HT-29 (cell line): ENCODE measurements at places on chromosomes 11 and 22. TPM values are rescaled to one million over a fixed set of nuclear protein-coding genes. Genes with fewer than 3 reads are reported as not detected.

CD3D gene
- not detected in 2 replicates for total RNA-seq

PCNX3 gene
- 87.6 and 102 TPM in 2 replicates for total RNA-seq

DNA sequence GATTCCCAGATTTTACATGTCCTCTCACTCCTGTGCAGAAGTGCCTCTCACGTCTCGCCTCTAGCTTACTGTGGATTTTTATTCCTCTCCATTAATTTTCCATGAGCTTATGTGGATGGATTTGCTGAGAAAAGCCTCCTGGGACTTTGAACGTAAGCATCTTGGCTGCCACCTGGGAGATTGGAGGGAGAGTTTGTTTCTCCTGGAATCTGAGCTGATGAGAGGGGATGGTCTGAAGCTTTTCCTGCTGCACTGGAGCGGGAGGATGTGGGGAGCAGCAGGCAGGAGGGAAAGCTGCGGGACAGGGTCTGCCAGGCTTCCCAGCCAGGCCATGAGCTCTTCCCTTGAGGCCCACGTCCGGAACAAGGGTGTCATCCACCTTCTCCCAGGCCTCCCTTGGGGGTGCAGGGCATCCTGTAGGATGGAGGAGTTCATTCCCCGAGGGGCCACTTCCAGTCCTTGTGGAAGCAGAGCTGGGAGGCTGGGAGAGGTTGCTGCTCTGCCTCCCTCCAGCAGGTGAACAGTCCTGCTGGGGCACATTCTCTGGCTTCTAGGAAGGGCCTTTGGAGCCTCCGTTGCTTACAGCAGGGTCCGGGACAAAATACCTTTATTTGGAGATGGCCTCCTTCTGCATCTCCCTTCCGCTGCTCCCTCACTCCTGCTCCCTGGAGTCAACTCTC is 3.6 kb upstream of the SHANK2 start:
- DNase-seq, result no peak

- DNase-seq, result no peak
Observed at GRCh38 chr22:17172029-17172833, 13.2 kb upstream of the HDHD5 start.

DNA sequence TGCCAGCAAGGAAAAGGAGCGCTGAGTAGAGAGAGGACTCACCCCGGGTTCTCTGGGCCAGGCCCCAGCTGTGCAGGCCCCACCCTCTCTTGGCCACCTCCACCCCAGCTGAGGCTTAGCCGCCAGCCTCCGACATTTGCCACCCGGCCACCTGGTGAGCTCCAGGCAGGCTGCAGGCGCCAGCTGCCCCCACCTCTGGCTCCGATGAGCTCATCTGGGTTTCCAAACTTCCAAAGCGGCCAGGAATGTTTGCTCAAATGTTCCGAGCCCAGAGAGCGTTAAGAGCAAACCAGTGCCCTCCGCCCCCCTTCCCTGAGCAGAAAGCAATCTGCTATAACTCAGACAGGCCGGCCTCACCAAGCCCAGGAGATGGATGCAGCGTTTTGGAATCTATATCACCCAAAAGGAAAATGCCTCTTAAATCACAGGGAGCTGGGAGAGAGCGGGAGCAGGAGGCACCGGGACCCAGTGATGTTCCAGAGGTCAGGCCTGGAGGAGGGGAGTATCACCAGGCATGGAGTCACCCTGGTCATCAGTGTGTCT is 9.1 kb upstream of the MN1 start:
- no peak for DNase-seq

GRCh38 chr22:49004484-49005399 is 822.9 kb downstream of the BRD1 start:
- DNase-seq, result no peak

DNA sequence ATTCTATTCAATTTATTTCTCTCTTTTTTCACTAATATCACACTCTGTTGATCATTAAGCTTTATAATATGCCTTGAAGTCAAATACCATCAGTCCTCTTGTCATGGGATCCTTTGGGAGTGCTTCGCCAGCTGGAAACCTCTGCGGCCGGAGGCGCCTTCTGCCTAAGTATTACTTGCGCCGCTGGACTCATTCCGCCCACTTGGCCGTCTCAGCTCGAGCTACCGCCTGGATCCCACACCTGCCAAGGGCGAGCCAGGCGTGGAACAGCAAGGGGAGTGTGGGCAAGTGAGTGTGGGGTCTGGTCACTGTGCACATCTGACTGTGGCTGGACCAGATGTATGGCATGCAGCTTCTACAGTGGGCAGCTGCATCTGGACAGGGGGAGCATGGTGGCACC is 9.1 kb upstream of the MAP6 start:
- no peak for DNase-seq

GDPD4 gene
- total RNA-seq, result not detected in 2 replicates

TYR gene
- total RNA-seq, result not detected in 2 replicates

CCDC87 gene
- total RNA-seq, result 0.79 and 1.3 TPM in 2 replicates

LDLRAD3 gene
- 1.1 and 3.3 TPM in 2 replicates for total RNA-seq

GRCh38 chr11:108826136-108826535 is 161.3 kb downstream of the DDX10 start:
- DNase-seq, result no peak

OR9G4 gene
- total RNA-seq, result not detected in 2 replicates

MS4A6E gene
- not detected in 2 replicates for total RNA-seq

APOL3 gene
- total RNA-seq, result 0.70 and 1.7 TPM in 2 replicates

TEF gene
- 10.7 and 16.7 TPM in 2 replicates for total RNA-seq

TSPAN32 gene
- total RNA-seq, result 1.4 and 2.5 TPM in 2 replicates

SLC22A6 gene
- not detected in 2 replicates for total RNA-seq

CBLIF gene
- not detected in 2 replicates for total RNA-seq

DNA sequence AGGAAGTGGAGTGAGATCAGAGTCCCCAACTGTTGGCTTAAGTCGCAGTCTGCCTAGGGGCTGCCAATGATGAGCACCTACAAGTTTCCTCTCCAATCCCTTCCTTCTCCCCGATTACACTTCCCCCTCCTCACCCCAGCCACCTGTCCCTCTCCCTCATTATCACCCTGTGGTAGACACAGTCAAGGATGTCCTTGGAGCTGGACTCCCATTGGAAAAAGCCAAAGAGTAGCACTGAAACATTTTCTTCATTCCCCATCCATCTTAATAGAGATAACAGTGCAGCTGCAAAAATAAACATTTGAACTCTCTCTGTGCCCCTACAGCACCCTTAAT is 146.2 kb downstream of the DBX1 start:
- no peak for DNase-seq

ACRV1 gene
- total RNA-seq, result not detected in 2 replicates

RFPL3 gene
- total RNA-seq, result not detected in 2 replicates

GRCh38 chr11:74754507-74755252 is 6.0 kb downstream of the RNF169 start:
- no peak for DNase-seq

GRCh38 chr22:38257650-38258250 is 15.1 kb downstream of the TMEM184B start:
- peak; percentile 25 for DNase-seq

DNA sequence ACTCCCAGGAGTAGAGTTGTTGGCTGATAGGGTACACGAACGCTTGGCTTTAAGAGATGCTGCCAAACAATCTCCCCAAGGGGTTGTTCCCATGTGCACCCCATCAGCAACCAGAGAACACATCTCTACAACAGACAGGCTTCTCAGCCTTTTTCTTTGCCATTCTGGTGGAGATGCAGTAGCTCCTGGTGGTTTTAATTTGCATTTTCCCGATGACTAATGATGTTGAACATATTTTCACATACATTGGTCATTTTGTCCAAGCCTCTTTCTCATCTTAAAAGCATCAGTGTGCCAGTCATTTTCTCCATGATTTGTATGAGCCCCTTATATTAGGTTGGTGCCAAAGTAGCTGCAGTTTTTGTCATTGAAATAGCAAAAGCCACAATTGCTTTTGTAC is 21.8 kb downstream of the DHCR7 start:
- no peak for DNase-seq

SLC16A8 gene
- total RNA-seq, result not detected in 2 replicates

DNA sequence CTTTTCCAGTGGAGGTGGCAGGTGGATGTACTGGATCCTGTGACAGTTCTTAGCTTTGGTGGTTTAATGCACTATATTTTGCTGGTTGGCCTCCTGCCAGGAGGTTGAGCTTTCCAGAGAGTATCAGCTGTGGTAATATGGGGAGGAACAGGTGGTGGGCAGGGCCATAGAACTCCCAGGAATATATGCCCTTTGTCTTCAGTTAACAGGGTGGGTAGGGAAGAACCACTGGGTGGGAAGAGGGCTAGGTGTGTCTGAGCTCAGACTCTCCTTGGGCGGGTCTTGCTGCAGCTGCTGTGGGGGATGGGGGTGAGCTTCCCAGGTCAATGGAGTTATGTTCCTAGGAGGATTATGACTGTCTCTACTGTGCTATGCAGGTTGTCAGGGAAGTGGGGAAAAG is 203.8 kb downstream of the DLG2 start:
- DNase-seq, result peak; percentile 79
